ENCODE measurements at places on chromosomes 4 and X.

DNA sequence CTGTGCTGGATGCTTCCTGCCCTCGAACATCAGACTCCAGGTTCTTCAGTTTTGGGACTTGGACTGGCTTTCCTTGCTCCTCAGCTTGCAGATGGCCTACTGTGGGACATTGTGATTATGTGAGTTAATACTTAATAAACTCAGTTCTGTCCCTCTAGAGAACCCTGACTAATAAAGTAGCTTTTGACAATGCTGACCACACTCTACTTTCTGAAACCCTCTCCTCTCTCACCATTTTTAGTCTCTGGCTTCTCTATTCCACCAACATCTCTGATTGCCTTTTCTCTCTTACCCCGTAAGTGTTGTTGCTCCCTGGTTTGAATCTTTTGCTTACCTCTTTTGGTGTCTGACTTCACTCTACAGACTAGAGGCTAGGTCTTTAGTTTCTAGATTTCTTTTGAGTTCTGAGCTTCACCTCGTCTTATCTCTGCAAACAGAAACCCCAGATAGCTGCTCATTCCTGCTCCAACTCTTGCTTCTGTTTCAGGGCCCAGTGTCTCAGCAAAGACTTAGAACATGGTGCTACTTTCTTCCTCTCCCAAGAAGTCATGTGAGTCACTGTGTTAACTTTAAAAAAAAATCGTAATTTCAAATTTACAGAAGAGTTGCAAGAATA lies 11.4 kb downstream of the TMSB4X start:
- DNase-seq, result no peak

GRCh38 chrX:39764441-39764914 lies 333.3 kb downstream of the BCOR start:
- DNase-seq, result no peak

DNA sequence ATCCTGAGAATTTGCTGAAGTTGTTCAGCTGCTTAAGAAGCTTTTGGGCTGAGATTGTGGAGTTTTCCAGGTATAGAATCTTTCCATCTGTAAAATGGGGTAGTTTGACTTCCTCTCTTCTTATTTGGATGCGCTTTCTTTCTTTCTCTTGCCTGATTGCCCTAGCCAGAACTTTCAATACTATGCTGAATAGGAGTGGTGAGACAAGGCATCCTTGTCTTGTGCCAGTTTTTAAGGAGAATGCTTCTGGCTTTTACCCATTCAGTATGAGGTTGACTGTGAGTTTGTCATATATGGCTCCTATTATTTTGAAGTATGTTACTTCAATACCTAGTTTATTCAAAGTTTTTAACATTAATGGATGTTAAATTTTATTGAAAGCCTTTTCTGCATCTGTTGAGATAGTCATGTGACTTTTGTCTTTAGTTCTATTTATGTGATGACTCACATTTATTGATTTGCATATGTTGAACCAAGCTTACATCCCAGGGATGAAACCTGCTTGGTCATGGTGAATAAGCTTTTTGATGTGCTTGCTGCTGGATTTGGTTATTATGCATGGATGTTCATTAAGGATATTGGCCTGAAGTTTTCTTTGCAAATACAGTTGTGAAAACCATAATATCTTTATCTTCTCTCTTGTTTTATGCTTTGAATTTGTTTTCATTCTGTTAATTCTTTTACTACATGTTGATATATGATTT lies 573.8 kb upstream of the NDST4 start:
- DNase-seq, result no peak

- no peak for DNase-seq
Measured at GRCh38 chrX:22203186-22203585, 69.5 kb upstream of the CBLL2 start.

DNA sequence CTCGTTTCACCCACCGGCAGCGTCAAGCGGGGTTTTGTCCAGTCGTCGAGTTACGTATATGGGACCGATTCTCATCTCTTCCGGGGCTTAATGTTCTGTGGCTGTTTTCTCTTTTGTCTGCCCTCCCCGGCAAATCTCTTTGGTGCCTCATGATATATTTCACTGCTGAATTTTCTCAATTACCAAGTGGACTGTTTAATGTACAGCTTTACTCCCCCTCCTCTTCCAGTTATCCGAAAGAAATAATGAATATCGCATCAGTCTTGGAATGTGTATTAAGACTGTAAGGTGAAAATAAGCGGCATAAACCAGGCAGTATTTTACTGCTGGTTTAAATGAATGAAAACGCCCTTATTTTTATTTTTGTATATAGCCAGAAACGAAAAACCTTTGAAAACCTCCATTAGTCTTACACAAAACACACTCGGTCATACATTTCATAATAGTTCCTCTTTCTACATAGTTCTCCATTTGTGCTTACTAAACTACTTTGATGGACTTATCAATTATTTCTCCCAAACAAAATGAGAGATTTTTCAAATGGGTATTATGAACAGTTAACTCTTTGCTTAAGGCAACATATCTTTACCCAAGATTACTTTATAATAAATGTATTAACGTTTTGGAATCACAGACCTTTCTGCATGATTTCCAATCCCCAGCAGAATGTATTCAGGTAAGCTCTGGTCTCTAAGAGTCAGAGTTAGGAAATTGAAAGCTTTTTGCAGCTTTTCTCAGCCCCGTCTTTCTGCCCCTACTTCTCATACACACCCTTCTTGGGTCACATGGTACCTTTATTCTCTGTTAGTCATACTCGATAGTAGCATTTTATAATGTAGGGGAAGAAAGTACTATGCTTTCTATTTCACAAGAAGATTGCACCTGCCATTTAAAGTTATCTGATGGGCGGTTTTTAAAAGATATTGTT lies 979 bp downstream of the RP2 start:
- no peak for DNase-seq

DNA sequence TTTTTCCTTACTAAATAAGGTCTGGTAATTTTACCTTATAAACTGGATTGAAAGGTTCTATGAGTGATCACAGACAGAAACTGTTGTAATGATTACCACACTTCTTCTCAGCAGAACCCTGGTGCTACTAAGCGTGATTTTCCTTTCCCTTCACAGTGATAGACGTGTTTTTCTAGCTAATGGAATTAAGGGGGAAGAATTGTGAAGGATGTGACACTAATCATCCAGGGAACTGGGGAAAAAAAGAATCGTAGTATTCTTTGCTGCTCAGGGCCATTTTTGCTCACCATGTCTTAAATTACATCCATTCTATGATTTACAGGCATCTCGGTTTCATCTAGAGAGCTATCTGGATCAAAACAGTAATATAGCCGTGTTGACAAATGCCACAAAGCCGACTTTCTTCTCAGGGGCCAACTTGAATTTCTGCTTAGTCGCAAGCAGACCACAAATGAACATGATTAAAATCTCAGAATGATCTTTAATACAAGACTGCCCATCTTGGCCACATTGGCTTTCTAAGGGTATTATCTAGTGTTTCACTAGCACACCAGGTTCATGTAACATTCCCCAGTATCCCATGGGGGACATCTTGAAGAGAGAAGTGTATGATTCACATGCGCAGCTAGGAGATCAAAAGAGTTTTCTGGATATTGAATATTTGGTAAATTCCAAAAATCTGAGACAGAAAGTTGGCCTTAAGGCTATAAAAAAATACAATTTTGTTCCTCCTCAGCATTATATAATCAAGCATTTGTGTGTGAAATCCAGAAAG lies 154.0 kb downstream of the UGT8 start:
- DNase-seq, result no peak

DNA sequence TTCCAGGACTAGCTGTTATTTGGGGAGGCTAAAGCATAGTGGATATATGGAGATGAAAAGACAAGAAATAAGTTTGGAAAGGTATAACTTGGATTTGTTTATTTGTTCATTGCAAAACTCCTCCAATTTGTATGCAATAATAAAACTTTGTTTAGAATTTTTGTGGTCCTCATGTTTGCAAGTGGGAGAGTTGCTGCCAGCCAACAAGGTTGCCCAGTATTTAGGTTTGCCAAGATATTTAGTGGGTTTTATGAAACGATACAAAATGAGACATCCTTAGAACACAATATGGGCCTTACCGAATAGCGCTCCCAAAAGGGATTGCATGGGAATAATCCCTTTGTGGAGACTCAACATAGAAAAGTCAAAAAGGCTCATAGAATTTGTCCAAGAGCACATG lies 162.1 kb downstream of the INPP4B start:
- DNase-seq, result no peak

- no peak for DNase-seq
Measured at GRCh38 chr4:147855571-147856009, 123.7 kb downstream of the ARHGAP10 start.

DNA sequence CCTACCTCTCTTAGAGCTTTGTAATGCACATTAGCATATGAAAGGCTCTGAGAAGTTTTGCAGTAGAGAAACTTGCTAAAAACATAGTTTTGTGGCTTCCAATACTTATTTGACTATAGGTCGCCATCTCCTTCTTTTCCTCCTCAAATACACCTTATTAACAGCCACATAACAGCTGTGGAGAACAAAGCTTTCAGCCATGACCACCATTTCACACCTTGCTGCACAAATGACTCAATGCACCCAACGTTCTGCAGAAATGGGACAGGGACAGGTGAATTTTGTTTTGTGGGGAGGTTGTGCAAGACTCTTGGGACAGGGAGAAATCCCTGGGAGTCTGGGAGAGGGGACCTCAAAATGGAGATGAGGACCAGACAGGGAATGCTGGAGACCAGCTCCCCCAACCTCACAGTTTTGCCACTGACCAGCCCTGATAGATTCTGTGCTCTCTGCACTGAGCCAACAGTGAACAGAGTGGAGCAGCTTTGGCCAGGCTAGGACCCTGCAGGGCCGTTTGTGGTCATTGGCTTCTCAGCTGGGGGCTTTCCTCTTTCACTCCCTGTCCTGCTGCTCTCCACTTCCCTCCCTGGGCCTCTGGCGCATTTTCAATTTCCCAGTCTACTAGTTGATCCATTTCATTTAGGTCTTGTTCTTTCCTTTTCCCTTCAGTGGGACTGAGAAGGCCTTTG lies 16.6 kb downstream of the FRMPD3 start:
- DNase-seq, result no peak

DNA sequence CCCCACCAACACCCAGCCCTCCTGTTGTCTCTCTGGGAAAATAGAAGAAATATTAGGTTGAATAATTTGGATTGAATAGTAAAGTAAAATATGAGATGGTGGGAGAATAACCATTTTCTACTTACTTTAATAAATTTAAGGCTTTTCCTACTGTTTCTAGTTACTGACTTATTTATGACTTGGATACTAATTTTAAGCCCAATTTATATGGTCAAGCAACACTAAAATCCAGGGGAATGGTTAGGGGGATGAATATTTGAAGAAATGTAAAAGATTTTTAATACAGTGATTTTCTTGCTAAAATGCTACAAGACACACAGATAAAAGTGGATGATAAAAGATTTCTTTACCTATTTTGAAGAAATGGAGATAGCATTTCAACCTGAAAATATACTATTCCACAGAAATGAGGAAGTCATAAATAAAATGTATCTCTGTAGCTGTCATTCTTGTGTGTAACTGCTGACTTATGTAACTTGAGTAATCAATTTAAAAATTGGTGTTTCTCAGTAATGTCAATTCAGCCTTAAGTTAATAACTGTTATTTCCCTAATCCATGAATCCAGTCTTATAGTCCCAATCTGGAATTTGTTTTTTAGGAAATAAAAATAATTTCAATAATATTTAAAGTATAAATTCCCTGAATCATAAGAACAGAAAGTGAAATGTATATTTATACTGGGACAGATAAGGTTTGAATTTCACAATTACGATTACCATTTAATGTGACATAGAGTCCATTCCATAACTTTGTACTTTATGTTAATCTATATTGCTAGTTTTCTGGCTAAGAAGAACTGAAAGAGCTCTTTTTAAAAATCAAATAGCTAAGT lies 24.3 kb upstream of the IL2 start:
- no peak for DNase-seq

GRCh38 chr4:93810340-93810992 lies 18.1 kb upstream of the ATOH1 start:
- DNase-seq, result no peak

GRCh38 chr4:100117750-100118149 lies 72.5 kb downstream of the DDIT4L start:
- no peak for DNase-seq

GRCh38 chrX:155876704-155877103 lies 4.4 kb upstream of the VAMP7 start:
- no peak for DNase-seq

DNA sequence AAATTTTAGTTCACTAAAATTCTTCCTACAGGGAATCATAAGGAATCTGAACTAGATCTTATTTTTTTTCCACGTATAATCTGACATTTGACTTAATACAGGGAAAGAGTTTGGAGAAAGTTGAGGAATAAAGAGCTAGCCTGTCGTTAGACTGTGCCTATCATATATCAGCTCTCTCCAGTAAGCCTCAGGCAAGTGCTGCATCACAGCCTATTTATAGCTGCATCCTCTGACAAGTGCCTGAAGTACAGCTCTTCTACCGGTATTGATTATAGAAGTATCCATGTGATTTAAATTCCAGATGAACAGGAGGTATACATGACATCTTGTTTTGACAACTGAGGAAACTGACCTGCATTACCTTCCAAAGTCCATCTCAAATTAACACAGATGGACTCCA lies 248.9 kb downstream of the TLL1 start:
- no peak for DNase-seq

DNA sequence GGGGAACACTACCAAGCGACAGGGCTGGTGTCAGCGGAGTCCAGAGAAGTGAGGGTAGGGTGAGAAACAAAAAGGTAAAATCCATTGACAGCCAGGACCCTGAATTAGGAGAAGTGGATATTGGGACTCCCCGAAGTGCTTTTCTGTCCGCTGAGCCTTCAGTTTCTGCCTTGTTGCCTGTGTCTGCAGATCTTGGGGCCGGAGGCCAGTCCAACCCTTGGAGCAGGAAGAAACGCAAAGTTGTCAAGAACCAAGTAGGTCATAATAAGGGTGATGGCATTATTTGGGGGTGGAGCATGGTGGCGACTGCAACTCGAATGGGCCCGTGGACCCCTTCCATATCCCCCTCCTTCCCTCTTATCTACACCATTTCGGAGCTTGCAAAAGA lies 1.0 kb downstream of the ARMCX1 start:
- DNase-seq, result no peak

DNA sequence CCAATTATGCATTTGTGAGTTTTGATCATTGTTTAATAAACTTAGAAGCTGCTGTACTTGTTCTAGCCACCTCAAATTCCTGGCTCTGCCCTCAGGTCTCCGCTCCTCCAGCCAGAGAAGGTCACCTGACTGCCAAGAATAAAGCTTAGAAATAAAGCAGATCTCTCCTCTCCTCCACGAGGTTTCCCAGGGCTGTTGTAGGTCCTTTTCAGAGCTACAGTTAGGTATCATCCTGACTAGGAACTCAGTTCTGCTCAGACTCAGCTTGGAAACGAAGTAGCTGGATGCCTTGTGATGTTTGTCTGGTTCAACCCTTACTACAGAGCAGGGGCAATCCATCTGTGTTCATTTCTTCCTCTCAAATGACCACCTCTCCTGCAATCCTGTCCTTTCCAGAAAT lies 79.1 kb upstream of the RAPGEF2 start:
- no peak for DNase-seq

DNA sequence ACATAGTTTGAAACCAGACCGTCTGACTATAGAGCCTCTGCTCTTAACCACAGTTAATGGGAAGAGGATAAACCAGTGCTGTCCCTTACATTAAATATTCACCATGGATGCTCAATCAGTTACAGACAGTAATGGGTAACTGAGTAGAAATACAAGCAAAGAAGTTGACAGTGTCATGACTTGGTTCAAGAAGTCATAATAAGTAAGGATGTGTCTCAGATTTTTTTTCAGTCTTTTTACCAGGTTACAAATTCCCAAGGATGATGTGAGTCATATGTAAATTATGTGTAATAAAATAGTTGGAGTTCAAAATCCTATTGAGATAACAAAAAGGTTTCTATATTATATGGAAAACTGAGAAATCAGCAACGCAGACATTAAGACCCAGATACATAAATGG lies 31.1 kb downstream of the ZCCHC4 start:
- DNase-seq, result no peak

Measured in stimulated activated CD8-positive, alpha-beta memory T cell treated with anti-CD3 and anti-CD28 coated beads, Interleukin-15, amount 100 ng/mL, for 24 hours (primary cell).